Foreskin keratinocyte (primary cell): ENCODE measurements at places on chromosomes 12 and 14. TPM values are rescaled to one million over a fixed set of nuclear protein-coding genes. Genes with fewer than 3 reads are reported as not detected.

The TMEM117 gene
- 5.9 and 6.9 TPM in 2 replicates for total RNA-seq

The GCH1 gene
- total RNA-seq = 3.8 and 4.4 TPM in 2 replicates

The MANSC1 gene
- total RNA-seq = 3.8 and 4.8 TPM in 2 replicates

The HOXC4 gene
- total RNA-seq = 2.3 and 2.9 TPM in 2 replicates

The RFX4 gene
- not detected in 2 replicates for total RNA-seq

The PLEKHG7 gene
- total RNA-seq = not detected in 2 replicates

The GYS2 gene
- total RNA-seq = not detected in 2 replicates

The P2RX7 gene
- 0.10 and 0.28 TPM in 2 replicates for total RNA-seq

The TRPV4 gene
- total RNA-seq = 0.82 and 1.5 TPM in 2 replicates

The P2RX2 gene
- not detected in 2 replicates for total RNA-seq

The CLEC4C gene
- total RNA-seq = not detected in 2 replicates

The HOTAIR gene
- 6.9 and 11.3 TPM in 2 replicates for total RNA-seq

The XPOT gene
- 80.6 and 100 TPM in 2 replicates for total RNA-seq

The SPIC gene
- total RNA-seq = not detected in 2 replicates

The IGF1 gene
- total RNA-seq = not detected in 2 replicates

The TAS2R31 gene
- 0.61 and 0.74 TPM in 2 replicates for total RNA-seq

The YBX3 gene
- total RNA-seq = 301 and 323 TPM in 2 replicates

The LMNTD1 gene
- total RNA-seq = not detected in 2 replicates

The RFLNA gene
- total RNA-seq = 4.7 and 45.5 TPM in 2 replicates

The C12orf54 gene
- total RNA-seq = 4.3 and 5.7 TPM in 2 replicates

The WNT1 gene
- total RNA-seq = not detected in 2 replicates

The ARHGEF25 gene
- 1.2 and 1.7 TPM in 2 replicates for total RNA-seq

The SERPINA9 gene
- not detected in 2 replicates for total RNA-seq

The CLMN gene
- total RNA-seq = 4.7 and 5.7 TPM in 2 replicates

The AKAP6 gene
- 2.2 and 2.5 TPM in 2 replicates for total RNA-seq

The HOXC11 gene
- total RNA-seq = 4.9 and 6.3 TPM in 2 replicates

The CCDC184 gene
- total RNA-seq = 0.35 and 1.4 TPM in 2 replicates

The SLC10A1 gene
- not detected in 2 replicates for total RNA-seq
